Activated CD4-positive, alpha-beta T cell treated with anti-CD3 and anti-CD28 coated beads, Interleukin-2, amount 10 ng/mL, durations not matched to agents 24 days and 14 days (primary cell): ENCODE measurements at places on chromosomes 5 and 9. TPM values are rescaled to one million over a fixed set of nuclear protein-coding genes. Genes with fewer than 3 reads are reported as not detected.

The KIF4B gene
- 0.07 TPM in 1 of 2 replicates, not detected in the other for total RNA-seq

DNA sequence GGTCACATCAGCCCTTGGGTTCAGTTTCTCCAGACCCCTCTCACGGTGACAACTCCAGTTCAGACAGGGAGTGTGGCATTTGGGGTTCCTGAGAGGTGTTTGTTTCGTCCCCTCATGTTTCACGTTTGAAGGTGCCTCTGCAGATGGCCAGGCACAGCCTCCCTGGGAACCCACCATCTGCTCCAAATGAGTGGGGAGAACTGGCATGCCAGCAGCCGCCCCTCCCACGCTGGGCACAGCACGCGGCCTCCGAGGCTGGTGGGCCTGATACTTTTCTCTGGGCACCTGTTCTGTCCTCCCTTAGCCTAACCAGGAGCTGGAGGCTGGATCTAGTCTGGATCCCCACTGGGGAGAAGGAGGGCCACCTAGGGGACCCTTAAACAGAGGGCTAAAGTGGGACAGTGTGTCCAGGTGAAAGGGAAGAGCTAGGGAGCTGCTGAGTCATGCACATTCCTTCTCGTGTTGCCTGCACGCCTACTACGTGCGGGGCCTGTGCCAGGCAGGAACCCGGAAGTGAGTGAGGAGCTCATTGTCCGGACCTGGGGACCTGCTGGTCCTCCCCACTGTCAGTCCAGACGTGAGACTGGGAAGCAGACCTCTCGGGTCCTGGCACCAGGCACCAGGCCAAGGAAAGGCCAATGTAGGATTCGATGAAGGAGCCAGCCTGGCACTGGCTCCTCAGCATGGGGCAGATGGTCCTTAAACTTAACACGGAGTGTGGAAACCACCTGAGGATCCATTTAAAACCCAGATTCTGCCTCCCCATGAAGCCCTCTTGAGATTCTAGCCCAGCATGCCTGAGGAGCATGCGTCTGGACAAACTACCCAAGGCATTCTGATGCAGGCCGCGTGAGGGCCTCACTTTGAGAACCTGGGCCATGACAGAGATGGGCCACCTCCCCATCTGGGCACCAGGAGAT, 11.7 kb downstream of the DNM1 start:
- no peaks in the 10 kb centered on the region for H3K36me3 ChIP-seq
- H3K4me3 ChIP-seq = no peak overlapping the region
- peaks cover 13% of the 10 kb centered on the region for H3K4me1 ChIP-seq
- H3K27me3 ChIP-seq = peaks cover 19% of the 10 kb centered on the region

The CARD6 gene
- total RNA-seq = 1.7 and 1.8 TPM in 2 replicates

The MARVELD2 gene
- 0.26 and 0.36 TPM in 2 replicates for total RNA-seq

The TRAF1 gene
- 164 and 166 TPM in 2 replicates for total RNA-seq

The KDM3B gene
- total RNA-seq = 48.7 and 52.7 TPM in 2 replicates

DNA sequence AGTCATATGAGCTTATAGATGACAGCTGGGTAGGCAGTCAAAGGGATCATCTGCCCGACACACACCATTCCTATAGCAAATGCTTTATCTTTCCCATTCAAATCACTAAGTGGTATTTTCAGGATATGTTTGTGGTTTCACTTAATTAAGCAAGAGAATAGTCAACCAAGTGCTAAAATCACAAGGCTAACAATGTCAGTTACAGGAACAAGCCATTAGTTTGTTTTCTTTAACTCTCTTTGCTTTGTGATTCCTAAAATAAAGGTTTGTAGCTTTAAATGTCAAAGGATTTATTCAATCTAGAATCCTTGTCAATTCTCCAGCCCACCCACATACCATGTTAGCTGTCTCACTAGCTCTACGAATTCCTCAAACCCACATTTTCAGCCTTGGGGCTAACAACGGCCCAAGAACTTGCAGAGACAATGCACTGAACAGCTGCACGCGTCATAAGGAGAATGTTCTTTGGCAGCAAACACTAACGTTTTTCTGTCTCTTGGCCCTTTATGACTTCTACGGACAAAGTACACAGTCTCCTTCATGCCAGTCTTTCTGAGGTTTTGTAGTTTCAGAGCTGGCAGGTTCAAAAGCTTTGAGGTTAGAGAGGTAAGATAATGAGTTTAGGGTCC, 56.6 kb downstream of the ELAVL2 start:
- DNase-seq = no peak
- no peaks in the 10 kb centered on the region for H3K4me1 ChIP-seq
- H3K27me3 ChIP-seq = no peaks in the 10 kb centered on the region

- no peak for DNase-seq
- H3K4me3 ChIP-seq = no peak overlapping the region
- no peak overlapping the region for H3K27ac ChIP-seq
- H3K36me3 ChIP-seq = no peaks in the 10 kb centered on the region
- no peaks in the 10 kb centered on the region for H3K4me1 ChIP-seq
- H3K27me3 ChIP-seq = no peaks in the 10 kb centered on the region
Measured at GRCh38 chr5:4156153-4156552, 560.5 kb downstream of the IRX1 start.

The PTPN3 gene
- total RNA-seq = 3.6 and 3.8 TPM in 2 replicates

DNA sequence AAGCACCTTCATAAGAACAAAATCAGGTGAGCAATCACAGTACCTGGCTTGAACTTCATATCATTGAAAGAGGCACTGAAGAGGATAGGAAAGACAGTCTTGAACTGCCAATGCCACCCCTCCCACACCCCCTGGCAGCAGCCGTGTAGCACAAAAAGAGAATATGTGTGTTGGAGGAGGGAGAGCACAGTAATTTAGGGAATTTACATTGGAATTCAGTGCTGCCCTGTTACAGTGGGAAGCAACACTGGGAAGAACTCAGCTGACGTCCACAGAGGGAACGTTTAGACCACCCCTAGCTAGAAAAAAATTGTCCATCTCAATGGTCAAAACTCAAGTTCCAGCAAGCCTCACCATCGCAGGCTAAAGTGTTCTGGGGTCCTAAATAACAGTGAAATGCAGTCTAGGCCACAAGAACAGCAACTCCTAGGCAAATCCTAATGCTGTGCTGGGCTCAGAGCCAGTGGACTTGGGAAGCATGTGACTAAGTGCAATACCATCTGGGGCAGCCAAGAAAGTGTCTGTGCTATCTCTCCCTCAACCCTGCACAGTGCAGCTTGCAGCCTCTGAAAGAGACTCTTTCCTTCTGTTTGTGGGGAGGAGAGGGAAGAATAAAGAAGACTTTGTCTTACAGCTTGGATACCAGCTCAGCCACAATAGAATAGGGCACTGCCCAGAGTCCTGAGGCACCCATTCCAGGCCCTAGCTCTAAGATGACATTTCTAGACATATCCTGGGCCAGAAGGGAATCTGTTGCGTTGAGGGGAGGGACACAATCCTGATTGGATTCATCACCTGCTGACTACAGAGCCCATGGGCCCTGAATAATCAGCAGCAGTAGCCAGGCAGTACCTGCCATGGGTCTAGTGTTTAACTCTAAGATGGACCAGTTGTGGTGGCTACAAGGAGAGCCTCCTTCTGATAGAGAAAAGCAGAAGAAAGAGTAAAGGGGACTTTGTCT, 62.1 kb upstream of the VLDLR start:
- no peaks in the 10 kb centered on the region for H3K36me3 ChIP-seq
- H3K4me1 ChIP-seq = no peaks in the 10 kb centered on the region
- no peaks in the 10 kb centered on the region for H3K27me3 ChIP-seq
- H3K27ac ChIP-seq = no peak overlapping the region

The CDKN2B-AS1 gene
- total RNA-seq = 0.42 and 0.78 TPM in 2 replicates

DNA sequence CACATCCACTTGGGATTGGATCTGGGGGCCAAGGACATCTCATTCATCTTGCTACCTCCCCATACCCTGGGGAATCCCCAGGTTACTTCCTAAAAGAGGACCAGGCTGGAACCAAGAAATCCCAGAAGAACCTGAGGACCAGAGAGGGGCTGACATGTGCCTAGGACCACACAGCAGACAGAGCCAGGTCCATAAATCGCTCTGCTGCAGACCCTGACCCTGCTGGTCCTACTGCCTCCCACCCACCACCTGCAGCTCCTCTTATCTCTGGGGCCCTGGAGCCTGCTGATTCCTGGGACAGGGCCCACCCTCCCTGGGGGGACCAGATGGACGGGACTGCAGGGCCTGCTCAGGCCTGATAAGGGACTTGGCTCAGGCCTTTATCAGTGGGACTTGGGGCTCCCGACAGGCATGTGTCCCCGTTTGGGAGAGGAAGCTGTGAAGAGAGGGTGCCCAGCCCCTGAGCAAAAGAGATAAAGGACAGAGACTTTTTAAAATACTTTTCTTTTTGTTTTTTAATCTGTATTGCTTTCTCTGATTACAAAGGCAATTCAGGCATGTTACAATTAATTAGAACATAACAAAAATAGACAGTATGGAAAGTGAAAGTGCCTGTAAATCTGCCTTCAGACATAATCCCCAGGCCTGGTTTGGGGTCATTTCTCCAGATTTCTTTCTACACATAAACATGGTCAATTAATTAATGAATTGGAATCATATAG, 101.3 kb upstream of the LARP1 start:
- peaks cover 5% of the 10 kb centered on the region for H3K4me1 ChIP-seq
- peaks cover 2% of the 10 kb centered on the region for H3K27me3 ChIP-seq
- H3K27ac ChIP-seq = no peak overlapping the region

GRCh38 chr5:173326501-173326960, 1.7 kb downstream of the STC2 start:
- H3K4me3 ChIP-seq = peak overlapping the region; percentile 99
- peaks cover 45% of the 10 kb centered on the region for H3K4me1 ChIP-seq
- DNase-seq = peak; percentile 65
- no peaks in the 10 kb centered on the region for H3K27me3 ChIP-seq
- peak overlapping the region; percentile 70 for H3K27ac ChIP-seq
- peaks cover 60% of the 10 kb centered on the region for H3K36me3 ChIP-seq

The IL9 gene
- total RNA-seq = 0.75 TPM in 1 of 2 replicates, not detected in the other

GRCh38 chr9:93065135-93065720, 6.7 kb downstream of the SUSD3 start:
- peaks cover 73% of the 10 kb centered on the region for H3K4me1 ChIP-seq
- H3K27me3 ChIP-seq = no peaks in the 10 kb centered on the region
- peak overlapping the region; percentile 96 for H3K27ac ChIP-seq
- peak overlapping the region; percentile 86 for H3K4me3 ChIP-seq
- no peak for DNase-seq

The TMEM267 gene
- 20.0 and 24.0 TPM in 2 replicates for total RNA-seq

The EPB41L4B gene
- 1.2 and 1.5 TPM in 2 replicates for total RNA-seq

- no peak overlapping the region for H3K4me3 ChIP-seq
- DNase-seq = no peak
- H3K36me3 ChIP-seq = no peaks in the 10 kb centered on the region
- H3K4me1 ChIP-seq = no peaks in the 10 kb centered on the region
Measured at GRCh38 chr5:116237917-116238500, 153.2 kb downstream of the COMMD10 start.

DNA sequence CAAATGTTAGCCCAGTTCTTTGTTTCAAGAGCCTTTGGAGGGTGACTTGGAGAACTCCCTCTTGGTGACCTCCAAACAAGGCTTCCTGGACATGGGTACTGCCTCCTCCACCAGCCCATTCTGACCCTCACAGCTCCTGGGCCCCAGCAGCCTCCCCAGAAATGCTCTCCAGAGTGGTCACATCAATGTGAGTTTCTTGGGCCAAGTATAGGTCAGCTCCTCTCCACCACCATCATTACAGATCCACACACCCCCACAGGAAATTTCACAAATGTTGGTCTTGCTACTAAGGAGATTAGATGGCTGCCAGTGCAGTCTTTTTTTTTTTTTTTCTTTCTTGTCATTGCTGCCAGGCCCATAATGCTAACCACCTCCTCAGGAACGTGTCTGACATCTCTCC, 410.7 kb downstream of the DTWD2 start:
- H3K4me1 ChIP-seq = no peaks in the 10 kb centered on the region
- DNase-seq = no peak
- no peak overlapping the region for H3K4me3 ChIP-seq
- no peak overlapping the region for H3K27ac ChIP-seq
- no peaks in the 10 kb centered on the region for H3K36me3 ChIP-seq
- no peaks in the 10 kb centered on the region for H3K27me3 ChIP-seq

DNA sequence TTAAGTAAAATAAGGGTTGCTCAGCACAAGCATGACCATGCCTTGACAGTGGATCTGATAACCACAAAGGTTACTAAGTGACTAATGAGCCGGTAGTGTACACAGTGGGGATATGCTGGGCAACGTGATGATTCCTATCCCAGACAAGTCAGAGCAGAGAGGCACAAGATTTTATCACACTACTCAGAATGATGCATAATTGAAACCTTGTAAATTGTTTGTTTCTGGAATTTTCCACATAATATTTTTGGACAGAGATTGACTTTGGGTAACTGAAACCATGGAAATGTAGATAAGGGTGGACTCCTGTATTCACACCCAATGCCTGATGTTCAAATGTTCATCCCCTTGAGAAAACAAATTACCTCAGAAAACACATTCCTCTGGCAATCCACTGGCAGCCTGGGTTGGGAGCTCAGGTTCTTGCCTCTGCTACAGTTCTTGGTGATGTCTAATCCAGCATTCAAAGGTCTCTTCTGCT, 16.2 kb upstream of the ERAP1 start:
- H3K36me3 ChIP-seq = no peaks in the 10 kb centered on the region
- no peak overlapping the region for H3K27ac ChIP-seq
- no peak for DNase-seq
- peaks cover 18% of the 10 kb centered on the region for H3K4me1 ChIP-seq
- no peak overlapping the region for H3K4me3 ChIP-seq

GRCh38 chr5:77181596-77182304, 28.7 kb upstream of the PDE8B start:
- H3K4me1 ChIP-seq = no peaks in the 10 kb centered on the region
- H3K36me3 ChIP-seq = no peaks in the 10 kb centered on the region
- H3K27me3 ChIP-seq = peaks cover 44% of the 10 kb centered on the region
- peak; percentile 36 for DNase-seq
- no peak overlapping the region for H3K27ac ChIP-seq
- no peak overlapping the region for H3K4me3 ChIP-seq
